Right hindlimb (tissue), 1 donor: ENCODE measurements at places on chromosomes 11 and 22.

DNA sequence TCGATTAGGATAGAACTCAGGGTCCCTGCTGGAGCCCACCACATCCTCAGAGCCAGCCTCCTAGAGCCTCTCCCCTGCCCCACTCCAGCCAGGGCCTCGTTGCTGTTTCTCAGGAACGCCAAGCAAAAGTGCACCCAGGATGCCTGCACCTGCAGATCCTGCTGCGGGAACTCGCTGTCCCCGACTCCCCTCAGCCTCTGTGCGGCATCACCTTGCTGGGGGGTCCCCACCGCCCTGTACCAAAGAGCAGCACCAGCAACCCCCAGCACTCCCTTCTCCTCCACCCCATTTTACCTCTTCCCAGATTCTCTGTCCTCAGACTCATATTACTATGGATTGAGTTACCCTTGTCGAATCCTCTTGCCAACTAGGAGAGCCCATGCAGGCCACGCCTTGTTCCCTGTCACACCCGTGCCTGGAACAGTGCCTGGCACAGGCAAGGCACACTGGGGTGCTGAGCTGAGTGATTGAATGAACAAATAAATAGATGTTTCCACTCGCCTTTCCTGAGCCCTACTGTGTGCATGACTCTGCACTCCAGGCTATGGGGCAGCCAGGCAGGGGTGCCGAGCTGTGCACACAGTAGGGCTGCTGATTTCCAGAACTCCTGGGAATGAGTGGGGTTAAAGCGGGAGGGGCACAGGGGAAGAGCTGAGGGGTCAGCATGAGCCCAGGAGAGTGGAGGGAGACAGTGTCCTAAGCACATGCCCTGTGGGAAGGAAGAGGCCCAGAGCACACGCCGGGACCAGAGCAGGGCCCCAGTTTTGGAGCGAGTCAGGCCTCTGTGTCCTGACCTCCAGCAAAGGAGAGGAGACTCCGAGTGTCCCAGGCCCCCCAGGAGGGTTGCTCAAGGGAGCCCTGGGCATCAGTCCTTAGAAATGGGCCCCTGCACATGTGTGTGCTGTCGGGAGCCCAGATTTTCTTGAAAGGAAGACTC lies 44.3 kb downstream of the LINC01488 start:
- no peak for DNase-seq

GRCh38 chr11:1336836-1337646 lies 27.6 kb upstream of the TOLLIP start:
- peak; percentile 45 for DNase-seq

DNA sequence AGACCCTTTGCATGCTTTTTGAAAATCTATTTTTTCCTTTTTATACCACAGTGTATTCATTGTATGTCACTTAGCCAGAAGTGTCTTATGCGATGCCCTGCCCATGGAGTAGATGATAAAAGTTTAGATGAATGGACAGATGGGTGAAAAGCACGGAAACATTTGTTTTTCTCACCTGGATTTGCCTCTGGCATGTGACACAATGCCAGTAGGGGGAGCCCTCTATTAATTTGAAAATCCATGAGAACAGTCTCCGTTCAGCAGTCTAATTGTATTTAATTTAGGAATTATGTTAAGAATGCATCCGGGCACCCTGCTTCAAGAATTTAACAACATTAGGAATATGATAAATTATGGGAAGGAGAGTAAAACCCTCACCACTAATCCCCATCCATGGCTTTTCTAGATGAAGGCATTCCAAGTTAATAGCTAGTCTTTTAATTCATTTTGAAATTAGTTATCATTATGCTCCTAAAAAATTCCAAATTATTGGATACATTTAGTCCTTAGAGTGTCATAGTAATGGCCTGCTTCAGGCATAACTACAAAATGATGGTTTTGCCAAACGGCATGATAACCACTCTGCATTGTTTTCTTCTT lies 55.3 kb upstream of the ALKBH3 start:
- DNase-seq, result no peak

- DNase-seq, result no peak
These were observed 1.6 kb downstream of the CADM1 start for GRCh38 chr11:115502636-115503082.

DNA sequence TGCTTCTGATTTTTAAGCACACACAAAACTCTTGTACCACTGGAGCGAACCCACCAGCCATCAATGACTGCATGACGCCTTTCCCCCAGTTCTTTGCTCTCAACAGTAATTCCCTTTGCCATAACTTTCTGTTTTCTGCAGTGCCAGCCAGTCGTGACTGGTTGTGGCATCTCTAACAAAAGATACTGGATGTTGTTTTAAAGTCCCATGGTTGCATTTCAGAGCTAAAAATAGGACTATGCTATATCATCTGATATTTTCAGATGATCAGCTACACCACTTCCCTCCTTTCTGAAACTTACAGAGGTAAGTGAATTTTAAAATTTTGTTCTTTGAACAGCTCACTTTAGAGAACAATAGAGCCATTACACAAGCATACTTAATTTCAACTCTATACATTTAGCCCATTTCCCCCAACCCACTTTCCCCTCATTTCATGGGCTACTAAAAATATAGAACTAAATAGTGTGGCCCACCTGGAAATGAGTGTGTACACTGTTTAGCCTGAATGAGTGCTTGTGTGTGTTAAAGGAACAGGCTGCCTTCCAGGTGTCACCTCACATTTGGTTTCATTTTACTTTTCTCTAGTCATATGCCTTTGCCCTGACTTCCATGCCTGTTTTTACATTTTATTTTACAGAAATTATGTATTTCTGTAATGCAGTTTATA lies 136.9 kb upstream of the ZC3H12C start:
- DNase-seq, result no peak

DNA sequence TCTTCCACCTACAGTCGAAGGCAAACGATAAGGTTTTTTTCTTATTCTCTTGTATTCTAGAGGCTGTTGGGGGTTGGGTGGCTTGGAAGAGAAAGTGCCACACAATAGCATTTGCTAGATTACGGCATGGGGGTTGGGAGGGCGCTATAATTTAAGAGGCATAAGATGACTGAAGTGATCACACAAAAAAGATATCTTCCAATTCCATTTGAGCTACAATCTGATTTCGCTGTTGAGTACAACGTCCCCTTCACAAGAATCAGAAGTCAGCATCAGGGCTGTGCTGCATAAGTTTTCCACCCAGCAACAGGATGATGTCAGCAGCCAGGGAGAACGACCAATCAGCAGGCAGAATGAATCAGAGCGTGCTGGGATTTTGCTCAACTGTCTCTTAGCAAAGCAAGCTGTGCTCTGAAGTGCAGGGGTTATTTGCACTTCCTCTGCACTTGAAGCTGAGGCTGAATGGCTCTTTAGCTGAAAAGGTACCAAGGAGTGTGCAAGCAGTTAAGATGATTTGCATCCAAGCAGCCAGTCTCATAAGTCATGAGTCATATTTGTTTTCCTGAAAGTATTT lies 23.2 kb upstream of the SESN3 start:
- peak; percentile 91 for DNase-seq

DNA sequence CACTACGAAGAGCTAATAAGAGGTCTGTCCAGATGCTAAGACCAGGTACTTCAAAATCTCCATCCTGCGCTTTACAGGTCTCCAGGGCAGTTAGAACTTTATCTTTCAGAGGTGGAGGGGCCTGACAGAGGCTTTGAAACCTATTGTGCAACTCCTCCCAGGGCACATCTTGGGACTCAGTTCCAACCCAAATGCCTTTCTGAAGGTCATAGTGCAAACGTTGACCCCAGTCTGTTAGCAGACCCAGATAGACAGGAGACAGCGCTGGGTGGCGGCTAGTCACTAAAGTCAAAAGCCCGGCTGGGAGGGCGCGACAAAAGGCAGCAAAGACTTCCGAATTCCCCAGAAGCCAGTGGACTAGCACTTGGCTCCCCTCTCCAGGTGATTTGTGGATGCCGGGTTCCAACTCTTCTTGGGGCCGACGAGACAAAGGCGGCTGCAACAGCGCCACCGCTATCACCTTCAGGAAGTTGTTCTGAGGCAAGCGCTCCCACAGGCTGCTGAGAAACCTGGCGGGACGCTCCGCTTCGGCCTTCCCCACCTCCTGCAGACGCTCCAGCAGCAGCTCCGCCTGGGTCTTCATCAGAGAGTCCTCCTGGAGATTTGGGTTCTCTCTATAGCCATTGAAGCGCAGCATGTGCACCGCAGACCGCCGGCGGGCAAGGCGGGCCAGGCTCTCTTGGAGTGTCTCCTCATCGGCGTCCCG lies 728 bp downstream of the FANCF start:
- no peak for DNase-seq

- DNase-seq, result no peak
These were observed 252.1 kb upstream of the ARHGAP42 start for GRCh38 chr11:100434821-100435641.

DNA sequence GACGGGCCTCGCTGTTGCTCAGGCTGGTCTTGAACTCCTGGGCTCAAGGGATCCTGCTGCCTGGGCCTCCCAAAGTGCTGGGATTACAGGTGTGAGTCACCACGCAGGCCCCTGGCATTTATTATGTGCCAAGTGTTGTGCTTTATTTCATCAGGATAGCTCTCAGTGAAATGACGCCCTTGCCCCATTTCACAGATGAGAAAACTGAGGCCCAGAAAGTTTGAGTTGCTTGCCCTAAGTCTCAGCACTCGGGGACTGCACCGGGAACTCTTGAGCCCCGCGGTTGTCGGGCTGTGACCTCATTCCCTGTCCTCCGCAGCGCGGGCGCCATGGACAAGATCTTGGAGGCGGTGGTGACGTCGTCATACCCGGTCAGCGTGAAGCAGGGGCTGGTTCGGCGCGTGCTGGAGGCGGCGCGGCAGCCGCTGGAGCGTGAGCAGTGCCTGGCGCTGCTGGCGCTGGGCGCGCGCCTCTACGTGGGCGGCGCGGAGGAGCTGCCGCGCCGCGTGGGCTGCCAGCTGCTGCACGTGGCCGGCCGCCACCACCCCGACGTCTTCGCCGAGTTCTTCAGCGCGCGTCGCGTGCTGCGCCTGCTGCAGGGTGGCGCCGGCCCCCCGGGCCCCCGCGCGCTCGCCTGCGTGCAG lies 7.3 kb downstream of the USP35 start:
- DNase-seq, result no peak

DNA sequence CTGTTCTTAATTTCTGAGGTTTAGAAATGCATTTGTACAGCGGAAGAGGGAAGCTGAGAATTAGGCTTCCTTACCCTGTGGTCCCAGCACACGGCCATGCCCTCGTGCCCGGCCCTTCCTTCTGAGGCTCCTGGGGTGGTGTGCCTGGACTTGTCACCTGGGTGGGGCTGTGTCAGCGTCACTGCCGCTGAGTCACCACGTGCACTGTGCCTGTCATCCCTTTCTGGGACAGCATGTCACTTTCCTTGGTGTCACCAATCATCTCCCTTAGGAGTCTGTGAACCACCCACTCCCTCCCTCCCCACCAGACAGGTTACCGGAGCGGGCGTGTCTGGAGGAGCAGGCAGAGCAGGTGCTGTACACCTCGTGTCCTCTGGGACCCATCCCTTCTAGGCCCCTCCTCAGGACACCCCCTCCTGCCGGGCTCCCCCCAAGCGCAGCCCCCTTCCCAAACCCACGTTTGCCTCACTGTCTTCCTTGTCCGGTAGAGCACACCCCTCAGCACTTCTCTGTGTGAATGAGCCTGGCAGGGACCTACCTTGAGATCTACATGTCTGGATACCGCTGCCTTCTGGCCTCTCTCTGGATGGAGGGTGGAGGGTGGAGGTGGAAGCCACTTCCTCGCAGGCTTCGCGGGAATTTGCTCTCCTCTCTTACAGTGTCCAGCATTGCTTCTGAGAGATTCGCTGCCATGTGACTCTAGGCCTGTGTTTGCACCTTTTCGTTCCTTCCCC lies 367.6 kb downstream of the TBC1D22A start:
- peak; percentile 6 for DNase-seq

- DNase-seq, result no peak
These were observed 9.2 kb downstream of the APOA4 start for GRCh38 chr11:116813781-116814471.

DNA sequence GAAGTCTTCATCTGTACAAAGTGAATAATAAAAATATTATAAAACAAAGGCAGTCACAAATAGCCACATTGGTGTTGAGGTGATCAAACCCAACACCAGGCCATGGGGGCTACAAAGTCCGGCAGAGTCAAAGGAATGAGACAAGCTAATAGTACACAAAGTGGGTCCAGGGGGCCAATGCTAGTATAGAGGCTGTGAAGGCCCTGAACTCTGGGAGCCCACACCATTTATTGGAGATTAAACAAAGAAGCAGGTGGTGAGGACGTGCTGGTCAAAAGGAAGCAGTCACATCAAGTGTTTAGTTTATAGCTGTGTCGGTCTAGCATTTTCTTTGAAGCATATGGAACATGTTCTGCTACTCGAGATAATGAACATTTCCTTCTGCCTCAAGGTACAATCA lies 58.6 kb upstream of the CCT8L2 start:
- no peak for DNase-seq

GRCh38 chr11:25943777-25944661 lies 387.9 kb upstream of the ANO3 start:
- no peak for DNase-seq

- DNase-seq, result no peak
These were observed 162.6 kb downstream of the KIF18A start for GRCh38 chr11:27945348-27945747.

- DNase-seq, result no peak
These were observed 55.1 kb downstream of the DLG2 start for GRCh38 chr11:85572056-85572455.

- peak; percentile 21 for DNase-seq
These were observed 52.9 kb upstream of the CARS1 start for GRCh38 chr11:3109921-3110706.

- no peak for DNase-seq
These were observed 27.0 kb upstream of the SORL1-AS1 start for GRCh38 chr11:121479698-121480238.

DNA sequence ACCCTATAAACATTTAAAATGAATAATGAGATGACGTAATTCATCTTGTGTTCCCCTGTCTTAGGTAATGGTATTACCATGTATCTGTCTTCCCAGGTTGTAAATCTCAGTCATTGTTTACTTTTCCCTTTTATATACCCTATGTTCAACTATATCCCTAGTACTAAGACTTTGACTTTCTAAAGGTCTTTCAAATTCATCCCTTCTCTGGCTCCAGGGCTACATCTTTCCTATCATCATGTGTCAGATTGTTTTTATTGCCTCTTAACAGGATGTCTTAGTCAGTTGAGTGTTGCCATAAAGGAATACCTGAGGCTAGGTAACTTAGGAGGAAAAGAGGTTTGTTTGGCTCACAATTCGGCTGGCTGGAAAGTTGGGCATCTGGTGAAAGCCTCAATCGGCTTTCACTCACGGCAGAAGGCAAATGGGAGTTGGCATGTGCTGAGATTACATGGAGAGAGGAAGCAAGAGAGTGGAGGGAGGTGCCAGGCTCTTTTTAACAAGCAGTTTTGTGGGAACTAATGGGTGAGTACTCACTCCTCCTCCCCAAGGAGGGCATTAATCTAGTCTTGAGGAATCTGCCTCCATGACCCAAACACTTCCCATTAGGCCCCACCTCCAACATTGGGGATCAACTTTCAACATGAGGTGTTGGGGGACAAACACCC lies 11.6 kb upstream of the DLAT start:
- no peak for DNase-seq

GRCh38 chr11:132728026-132728425 lies 804.3 kb downstream of the OPCML start:
- DNase-seq, result no peak
